SJCRH30 (cell line): ENCODE measurements at places on chromosomes 16 and 17. TPM values are rescaled to one million over a fixed set of nuclear protein-coding genes. Genes with fewer than 3 reads are reported as not detected.

DNA sequence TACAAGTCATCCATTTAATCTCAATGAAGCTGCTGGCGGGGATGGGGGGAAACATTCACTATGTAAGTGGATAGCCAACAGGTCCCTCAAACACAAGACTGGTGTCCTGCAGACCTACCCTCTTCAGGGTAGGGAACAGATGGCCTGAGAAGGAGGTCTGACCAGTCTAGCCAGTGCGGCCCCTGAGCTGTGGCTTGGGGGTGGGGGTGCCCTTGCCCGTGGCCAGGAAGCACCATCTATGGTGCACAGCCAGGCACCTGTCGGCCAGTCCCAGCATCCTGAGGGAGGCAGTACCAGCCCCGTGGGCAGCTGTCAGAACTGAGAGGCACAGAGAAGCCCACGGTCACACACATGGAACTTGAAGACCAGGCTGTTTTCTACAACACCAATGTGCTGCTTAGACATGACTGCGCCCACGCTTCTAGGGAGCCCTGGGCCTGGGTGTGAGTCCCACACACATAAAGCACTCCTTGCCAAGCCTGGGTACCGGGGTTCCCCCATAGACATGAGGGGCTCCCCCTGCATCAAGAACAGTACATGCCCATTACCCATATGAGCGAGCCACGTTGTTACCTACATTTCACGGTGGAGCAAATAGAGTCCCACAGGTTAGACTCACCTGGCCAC, 40.9 kb downstream of the RMI2 start:
- no peak for DNase-seq

TADA2A gene
- 24.9 and 32.1 TPM in 2 replicates for total RNA-seq

FBXW10B gene
- total RNA-seq: 0.10 and 0.12 TPM in 2 replicates

DNA sequence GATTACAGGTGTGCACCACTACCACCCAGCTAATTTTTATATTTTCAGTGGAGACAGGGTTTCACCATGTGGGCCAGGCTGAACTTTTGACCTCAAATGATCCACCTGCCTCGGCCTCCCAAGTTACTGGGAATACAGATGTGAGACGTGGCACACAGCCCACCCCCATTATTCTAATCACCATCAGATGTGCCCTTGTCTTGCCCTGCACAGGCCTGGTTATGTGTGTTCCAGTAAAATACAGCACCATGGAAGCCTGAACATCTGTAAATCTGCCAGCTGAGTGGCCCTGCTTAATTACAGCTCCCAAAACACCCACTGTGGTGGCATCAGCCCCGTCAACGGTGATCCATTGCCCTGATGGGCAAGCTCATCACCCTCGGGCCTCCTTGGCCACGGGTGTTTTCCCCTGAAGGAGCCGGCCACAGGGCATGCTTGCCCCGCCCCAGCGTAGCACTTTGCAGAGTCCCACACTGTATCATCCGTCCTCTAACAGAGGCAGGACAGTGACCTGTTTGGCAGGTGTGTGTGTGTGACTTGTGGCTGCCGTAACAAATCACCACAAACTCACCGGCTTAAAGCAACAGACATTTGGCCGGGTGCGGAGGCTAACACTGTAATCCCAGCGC, 74.5 kb downstream of the RBFOX3 start:
- no peak for DNase-seq

DNA sequence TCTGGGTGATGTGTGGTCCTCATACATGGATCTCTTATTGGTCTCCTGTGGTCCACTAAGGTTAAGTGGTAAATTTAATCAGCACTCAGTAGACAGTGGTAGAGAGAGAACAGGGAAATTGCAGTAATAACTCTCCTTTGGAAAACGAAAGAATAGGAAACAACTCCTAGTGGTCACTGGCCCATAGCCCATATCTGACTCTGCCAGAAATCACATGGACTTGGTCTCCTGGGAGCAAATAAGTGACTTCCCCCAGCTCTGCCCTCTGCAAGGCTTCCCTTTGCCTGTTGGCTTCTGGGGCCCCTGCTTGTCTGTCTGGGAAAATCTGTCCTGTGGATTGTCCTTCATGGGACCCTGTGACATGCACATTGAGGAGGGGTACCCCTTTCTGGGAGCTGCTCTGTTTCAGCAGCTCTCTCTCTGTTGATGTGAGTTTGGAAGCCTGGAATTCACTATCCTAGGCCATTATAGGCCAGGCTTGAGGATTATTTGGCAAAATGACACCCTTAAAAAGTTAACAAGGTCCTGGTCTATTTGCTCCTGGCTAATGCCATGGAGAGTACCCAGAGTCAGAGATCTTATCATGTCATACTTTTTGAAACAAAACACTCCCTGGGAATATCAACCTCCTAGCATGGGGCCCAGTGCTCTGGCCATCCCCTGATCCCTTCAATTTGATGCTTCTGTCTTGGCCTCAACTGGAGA, 58.0 kb upstream of the HNF1B start:
- no peak for DNase-seq

PRCD gene
- 2.1 and 3.4 TPM in 2 replicates for total RNA-seq
